ENCODE measurements at places on chromosomes 11 and 22.
A peak's percentile ranks its signal among the peaks of the same experiment; 100 is the strongest.

DNA sequence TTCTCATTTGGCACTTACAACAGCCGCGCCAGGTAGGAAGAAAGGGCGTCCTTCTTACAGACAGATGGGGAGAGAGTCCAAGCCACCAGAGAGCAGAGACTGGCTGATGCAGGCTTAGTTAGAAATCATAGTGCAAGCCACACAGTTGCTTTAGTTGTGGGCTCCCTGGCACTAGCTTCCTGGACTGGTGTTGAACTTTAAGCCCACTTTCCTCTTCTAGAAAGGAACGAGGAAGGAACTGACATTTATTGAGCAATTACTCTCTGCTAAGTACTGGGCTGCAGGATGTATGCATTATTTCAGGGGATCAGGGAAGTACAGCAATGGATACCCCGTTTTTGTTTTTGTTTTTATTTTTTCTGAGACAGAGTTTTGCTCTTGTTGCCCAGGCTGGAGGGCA, 3.0 kb downstream of the BACE1 start:
- DNase-seq = no peak

- DNase-seq = no peak
Measured at GRCh38 chr22:23204541-23205157, 24.3 kb downstream of the BCR start.

DNA sequence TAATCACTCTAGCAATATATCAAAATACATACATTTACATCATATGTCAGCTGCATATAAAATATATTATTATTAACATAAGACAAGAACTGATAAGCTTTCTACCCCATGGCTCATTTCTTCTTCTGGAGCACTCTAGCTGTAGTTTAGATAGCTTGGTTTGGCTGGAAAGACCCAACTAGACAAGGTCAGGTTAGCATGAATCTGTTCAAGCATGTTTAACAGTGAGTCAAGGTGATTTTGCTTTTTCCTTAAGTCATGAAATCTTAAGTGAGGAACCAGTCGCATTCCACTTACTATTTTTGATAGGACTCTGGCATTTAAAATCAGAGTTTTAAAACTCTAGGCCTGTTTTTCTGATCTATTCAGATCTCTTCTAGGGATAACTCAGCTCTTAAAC, 157.0 kb upstream of the PDGFD start:
- no peak for DNase-seq

DNA sequence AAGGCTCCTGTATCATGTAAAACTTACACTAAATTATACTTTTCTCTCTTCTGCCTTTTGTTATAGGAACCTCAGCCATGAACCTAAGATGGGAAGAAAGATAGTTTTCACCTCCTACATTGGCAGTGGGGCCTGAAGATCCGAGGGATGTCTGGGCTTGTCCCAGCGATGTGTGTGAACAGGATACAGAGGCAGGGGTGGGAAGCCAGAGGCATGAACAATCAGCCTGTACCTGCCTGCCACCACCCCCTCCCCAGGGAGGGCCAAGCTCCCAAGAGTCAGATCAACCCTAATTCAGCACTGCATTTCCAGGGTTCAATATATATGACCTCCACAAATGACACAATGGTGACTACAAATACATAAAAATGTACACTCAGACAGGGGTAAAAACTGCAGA, 9.4 kb downstream of the KIAA0930 start:
- no peak for DNase-seq

- DNase-seq = no peak
Measured at GRCh38 chr11:95443386-95443785, 212.4 kb upstream of the SESN3 start.

GRCh38 chr11:75223954-75224643, 16.5 kb upstream of the TPBGL start:
- DNase-seq = no peak

- DNase-seq = no peak
Measured at GRCh38 chr22:23754220-23754919, at the start of gene VPREB3. TSS of gene VPREB3 (minus strand) at chr22:23754425. CDS start at chr22:23754363, 62 bp downstream.

- DNase-seq = no peak
Measured at GRCh38 chr11:106913141-106913540, 105.1 kb downstream of the GUCY1A2 start.

GRCh38 chr11:134615041-134615615, 203.1 kb upstream of the B3GAT1 start:
- DNase-seq = no peak

- DNase-seq = no peak
Measured at GRCh38 chr22:28102151-28102812, 183.2 kb upstream of the PITPNB start.

DNA sequence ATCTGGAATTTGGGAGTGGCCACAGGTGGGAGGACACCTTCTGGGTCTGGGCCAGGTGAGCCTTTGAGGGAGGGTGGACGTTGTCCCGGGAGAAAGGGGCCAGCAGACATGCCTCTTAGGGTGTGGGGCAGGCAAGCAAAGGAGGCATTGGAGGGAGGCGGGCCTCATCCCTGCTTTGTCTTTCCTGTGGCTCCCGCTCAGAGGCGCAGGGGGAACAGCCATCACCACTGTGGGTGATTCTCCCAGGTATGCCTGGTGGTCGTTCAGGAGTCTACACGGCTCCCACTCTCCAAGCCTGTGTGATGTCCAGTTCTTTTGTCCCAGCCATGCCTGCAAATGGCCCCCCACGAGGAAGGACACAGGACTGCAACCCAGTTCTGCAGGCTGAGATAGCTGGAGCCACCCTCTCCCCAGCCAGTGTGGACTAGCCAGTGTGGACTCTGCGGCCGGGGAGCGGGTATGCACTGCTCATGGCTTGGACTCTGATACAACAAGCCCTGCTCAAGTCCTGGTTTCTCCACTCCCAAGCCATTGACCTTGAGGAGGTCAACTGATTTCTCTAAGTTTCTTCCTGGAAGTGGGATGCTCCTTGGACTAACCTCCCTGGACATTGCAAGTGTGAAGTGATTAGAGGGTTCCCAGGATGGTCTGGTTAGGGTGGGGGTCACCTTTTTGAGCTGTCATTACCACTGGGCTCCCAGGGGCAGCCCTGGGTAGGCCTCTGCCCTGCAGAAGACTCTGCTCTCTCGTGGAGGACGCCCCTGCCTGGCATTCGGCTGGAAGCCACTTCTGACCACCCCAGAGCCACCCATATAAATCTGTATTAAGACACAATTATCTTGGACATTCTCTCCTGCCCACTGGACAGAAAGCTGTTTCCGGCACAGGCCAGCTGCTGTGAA, 1151.2 kb downstream of the BRD1 start:
- DNase-seq = no peak

DNA sequence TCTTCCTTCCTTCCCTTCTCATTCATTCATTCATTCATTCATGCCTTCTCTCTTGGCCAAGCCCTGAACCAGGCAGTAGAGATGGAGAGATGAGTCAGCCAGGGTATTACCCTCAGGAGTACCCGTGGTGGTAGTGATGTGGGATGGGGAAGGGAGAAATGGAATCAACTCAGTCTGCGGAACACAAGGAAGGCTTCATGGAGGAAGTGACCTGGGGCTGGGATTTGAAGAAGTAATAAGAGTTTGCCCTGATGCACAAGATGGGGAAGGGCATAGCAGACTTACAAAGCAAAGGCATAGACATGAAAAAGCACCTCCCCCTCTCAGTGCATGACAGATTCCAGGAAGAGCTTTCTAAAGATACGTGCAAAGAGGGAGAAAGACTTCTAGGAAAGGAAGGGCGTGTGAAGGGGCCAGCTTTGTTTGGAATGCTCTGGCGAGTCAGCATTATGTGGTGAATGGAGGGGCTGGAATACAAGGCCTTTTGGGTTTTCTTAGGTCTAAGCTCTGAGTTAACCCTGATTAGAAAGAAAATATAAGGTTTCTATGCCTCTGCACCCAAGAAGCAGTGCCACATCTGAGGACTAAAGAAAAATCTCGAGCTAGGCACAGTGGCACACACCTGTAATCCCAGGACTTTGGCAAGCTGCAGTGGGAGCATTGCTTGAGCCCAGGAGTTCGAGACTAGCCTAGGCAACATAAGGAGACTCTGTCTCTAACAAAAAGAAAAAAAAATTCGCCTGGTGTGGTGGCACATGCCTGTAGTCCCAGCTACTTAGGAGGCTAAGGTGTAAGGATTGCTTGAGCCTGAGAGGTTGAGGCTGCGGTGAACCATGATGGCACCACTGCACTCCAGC, 36.4 kb upstream of the ACER3 start:
- peak; percentile 77 for DNase-seq

- no peak for DNase-seq
Measured at GRCh38 chr11:118243161-118243560, 9.0 kb downstream of the MPZL3 start.

- DNase-seq = no peak
Measured at GRCh38 chr11:120634706-120635105, 123.2 kb downstream of the GRIK4 start.
